ENCODE measurements at places on chromosomes 6 and 20.
A peak's percentile ranks its signal among the peaks of the same experiment; 100 is the strongest.

DNA sequence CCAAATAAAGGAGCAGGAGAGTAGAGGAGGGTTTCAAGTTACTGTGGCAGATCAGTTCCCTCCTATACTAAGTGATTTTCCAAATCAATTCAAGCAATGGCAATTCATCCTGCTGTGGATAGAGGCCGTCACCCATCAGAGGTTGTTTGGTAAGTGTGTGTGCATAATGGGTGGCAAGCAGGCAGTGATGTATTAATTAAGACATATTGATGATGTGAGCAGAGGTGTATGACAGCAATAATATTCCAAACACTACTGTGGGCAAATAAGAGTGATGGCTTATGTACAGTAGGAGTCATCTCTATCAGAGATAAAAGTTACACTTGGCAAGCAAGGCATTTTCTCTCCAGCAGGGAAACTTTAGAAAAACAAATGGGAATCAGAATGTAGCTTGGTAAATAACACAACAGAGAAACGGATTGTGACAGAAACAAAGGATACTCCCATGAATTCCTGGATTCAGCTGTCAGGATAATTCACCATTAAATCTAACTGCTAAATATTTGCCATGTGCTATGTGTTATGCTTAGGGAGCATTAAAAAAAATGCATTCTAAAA lies 196.3 kb downstream of the KHDC1L start:
- DNase-seq = no peak

DNA sequence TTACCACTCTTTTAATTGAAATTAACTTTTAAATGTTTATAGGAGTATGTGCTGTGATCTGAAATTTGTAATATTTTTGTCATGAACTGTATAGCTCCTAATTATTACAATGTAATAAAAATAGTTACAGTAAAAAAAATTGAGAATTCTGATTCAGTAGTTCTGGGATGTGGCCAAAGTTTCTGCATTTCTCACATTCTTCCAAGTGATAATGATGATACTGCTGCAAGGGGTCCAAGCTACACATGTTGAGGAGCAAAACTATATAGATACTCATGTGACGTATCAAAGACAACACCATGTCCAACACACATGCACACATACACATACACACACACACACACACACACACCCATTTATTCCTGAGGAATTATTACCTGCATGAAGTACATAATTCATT lies 71.0 kb upstream of the FAM83B start:
- no peak for DNase-seq

- no peak for DNase-seq
Observed at GRCh38 chr20:38831995-38832620, 26.6 kb downstream of the PPP1R16B start.

- no peak for DNase-seq
Observed at GRCh38 chr6:105041880-105042279, 85.0 kb downstream of the LIN28B start.

DNA sequence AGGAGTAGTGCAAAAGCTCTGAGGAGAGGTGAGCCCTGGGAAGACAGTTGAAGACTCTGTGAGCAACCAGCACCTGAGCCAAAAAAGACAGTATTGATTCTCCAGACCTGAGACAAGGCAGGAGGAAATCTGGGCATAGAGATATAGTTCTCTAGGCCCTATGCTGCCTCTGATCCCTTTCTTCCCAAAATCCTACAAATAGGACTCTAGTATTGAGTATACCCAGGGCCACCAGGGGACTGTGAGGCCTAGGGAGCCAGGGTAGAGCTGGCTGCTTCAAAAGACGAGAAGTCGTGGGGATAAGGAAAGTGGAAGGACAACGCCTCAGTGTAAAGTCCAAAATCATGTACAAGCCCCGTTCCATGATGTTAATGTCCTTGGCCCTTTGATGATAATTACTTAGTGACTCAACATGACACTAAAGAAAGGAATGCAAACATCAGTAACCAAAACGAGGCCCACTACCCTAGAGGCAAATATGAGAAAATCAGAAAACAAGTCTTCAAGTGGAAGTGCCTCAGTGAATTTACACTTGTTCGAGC lies 197.3 kb upstream of the PROKR2 start:
- DNase-seq = no peak

DNA sequence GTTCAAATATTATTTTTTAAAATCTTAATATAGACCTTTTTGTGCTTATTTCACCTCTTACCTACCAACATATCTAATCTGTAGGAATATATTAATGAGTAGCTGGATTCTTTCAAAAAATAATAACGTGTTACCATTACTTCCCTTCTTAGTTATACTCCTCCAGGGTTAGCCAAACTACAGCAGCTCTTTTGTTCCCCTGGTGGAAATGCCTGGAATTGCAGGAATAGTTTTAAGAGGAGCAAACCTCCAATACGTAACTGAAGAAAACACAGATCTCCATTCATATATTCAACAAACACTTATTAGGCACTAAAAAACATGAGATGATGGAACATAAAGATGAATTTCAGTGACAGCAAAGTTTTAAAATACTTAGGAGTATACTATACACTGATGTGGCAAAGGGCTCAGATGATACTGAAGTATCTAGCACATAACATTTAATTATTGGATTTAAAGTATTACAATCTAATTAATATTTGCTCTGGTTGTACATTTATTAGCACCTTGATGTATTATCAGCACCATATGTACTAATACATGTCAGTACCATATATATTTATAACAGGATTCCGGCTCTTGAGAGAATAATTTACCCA lies 78.3 kb downstream of the TBX18 start:
- peak; percentile 8 for DNase-seq

- DNase-seq = no peak
Observed at GRCh38 chr6:116170358-116171057, 44.6 kb upstream of the COL10A1 start.

DNA sequence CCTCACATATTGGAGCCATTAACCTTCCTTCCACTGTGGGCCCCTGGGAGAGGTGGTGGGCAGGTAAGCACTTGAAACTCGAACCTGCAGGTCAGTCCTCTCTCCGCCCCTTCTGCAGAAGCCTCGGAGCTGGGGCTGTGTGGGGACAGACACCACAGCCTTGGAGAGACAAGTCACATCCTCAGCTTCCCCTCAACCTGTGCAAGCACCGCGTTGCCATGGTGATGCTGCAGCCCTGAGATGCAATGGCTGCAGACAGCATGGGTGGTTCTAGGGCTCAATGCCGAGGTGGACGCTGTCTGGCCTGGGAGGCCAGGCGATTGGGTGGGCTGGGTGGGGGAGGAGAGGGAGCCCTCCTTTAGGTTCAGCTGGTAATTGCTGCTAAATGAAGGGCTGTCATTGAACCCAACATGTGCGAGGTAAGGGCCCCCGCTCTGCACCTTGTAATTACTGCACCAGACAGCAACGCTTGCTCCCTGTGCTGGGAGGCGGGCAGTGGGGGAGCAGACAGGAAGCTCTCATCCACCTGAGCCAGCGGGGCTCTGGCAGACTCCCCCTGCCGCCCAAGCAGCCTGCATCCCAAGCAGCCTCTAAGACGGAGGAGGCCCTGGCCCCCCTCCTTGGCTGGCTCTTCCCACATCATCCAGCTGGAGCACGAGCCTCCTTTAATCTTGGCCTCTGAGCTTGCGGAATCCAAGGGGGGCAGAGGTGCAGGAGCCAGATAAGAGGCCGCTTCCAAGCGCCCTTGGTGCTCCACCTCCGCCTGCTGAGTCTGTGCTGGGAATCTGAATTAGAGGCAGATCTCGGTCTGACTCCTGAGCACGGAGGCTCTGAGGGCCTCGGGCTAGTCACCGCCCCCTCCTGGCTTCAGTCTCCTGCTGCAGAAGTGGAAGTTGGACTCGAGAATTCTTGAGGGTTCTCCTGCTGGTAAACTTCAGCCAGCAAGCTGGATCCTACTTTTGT lies 39.8 kb upstream of the CDH22 start:
- DNase-seq = no peak

DNA sequence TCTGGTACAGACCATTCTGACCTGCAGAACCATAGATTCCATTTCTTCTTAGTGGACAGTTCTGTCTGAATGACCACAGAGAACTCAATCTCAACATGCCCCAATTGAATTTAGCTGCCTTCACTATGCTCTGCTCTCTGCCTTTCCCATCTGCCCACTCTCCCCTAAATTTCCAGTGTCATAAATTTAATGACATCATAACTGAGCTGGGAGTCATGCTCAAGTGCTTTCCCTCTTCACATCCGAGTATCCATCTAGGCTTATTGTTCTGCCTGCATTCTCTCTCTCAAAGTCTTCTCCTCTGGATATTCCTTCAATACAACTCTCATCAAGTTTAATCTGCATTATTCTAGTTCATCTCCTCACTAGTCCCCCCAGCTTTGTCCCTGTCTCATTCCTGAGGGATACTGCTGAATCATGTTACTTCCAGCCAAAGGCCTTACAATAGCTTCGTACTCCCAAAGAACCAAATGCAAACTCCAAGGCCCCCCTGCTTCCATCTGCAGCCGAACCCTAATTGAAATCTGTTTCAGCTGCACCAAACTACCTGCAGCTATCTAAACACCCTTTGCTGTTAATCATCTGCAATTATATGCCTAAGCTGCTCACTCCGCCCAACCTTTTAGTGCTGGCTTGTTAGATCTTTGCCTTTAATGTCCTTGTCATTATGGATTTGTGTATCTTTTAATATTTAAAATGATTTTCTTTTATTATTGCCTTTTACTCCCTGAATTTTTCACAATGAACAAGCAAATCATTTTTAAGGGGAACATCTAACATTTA lies 46.1 kb downstream of the SLC35B3 start:
- no peak for DNase-seq

DNA sequence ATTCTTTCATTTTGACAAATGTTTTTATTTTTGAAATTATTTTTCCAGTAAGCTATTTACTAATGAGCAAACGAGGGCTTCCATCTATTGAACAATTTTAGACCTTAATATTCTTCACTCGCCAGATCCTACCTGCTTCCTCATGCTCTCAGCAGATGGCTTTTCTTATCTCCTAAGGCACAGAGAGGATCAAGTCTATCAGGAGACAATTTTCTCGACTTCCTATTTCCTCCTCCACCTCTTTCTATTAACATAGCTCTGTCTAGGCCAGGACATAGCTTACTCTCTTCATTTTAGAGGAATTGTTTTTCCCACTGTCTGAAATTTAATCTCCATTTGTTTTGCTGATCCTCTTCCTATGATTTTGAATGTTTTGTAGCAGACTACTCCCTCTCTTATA lies 87.0 kb upstream of the MAN1A1 start:
- DNase-seq = no peak

DNA sequence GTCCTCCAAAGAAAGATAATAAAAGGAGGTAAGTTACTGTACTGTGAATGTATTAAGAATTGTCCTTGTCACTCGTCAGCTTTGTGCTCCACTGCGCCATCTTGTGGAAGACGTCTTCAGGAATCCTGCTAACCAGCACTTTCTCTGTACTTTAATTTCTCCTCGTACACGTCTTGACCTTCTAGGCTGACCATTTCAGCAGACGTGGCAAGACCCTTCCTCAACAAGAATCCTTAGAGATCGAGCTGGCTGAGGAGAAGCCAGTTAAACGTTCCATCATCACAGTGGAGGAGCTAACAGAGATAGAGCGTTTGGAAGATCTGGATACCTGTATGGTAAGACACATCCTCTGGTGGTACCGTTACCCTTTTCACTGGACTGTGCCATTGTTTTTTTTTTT lies 95.5 kb upstream of the SCGN start:
- DNase-seq = peak; percentile 91

DNA sequence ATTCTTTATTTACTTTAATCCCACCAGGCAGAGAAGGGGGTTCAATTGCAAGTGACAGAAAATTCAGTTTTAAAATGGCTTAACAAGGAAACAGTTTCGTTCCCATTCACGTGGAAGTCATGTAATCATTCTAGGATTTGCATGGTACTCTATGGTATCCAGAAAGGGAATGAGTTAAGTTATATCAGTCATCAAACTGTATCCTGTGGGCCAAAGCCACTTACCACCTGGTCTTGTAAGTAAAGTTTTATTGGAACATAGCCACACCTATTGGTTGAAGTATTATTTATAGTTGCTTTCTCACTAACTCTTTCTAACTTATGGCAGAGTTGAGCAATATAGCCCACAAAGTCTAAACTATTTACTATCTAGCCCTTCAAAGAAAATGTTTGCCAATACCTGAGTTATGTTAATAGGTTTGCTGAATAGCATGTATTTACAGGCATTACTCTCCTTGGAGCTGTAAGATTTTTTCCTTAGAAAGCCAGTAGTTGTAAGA lies 10.2 kb upstream of the MMS22L start:
- DNase-seq = no peak

DNA sequence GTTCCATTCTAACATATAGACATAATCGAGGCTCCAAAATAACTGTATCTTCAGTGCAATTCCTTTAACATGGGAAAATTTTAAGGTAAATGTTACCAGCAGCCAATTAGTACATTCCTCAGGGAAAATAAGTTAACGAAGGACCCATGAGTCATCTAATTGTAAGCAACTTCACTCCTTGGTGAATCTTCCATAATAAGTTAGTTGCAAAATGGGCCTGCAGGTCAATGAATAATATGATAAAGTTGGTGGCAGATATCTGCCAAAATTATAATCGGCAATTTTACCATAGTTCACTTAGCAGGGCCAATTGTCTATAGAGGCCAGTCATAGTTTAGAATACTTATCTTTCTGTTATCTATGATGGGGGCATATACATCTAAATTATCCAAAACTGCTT lies 42.3 kb downstream of the QRSL1 start:
- DNase-seq = no peak

DNA sequence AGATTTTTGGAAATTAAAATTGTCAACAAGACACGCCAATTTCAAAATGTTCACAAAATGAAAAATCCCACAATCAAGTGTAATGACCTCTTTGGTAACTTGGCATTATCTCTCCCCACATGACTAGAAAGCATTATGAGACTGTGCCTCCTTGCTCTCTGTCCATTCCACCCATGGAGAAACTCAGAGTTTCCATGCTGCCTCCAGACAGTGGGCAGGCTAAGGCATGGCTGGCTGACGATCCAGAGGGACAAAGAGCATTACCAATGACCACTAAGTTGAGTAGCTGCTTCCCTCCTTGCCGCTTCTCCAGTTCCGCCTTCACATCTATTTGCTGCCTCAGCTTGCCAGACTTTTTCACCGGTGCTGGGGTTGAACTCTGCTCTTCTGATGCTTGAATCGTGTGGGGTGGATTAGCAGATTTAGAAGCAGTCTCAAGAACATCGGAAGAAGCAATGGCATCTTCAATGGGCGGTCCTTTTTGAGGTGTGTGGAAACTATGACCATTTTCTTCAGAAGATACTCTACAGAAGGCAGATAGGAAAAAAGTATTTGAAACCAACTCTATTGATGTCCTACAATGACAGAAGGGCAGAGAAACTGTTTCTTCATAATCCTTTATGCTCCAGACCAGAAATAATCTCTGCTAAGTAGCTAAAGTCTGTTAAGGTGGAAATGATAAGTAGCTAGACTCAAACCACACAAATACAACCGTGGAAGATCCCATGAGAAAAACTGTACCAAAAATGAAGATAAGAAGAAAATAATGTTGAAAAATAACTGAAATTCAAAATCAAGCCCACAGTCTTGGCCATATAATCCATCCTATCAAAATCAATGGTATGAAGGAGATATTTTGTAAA lies 47.5 kb upstream of the ALDH8A1 start:
- no peak for DNase-seq

GRCh38 chr6:107622269-107622668 lies 132.4 kb downstream of the SOBP start:
- no peak for DNase-seq

- DNase-seq = no peak
Observed at GRCh38 chr6:138652824-138653223, 120.7 kb upstream of the CCDC28A start.

Measured in hematopoietic multipotent progenitor cell treated with erythropoietin and hydrocortisone succinate and interleukin-3 and kit ligand, for 15 days (in vitro differentiated cells).